Body of pancreas (tissue), 4 donors: ENCODE measurements at places on chromosomes 16 and 17. TPM values are rescaled to one million over a fixed set of nuclear protein-coding genes. Genes with fewer than 3 reads are reported as not detected.

Gene UTS2R
- total RNA-seq: not detected

Gene SAMD14
- not detected for total RNA-seq

Gene AANAT
- not detected for total RNA-seq

- DNase-seq: no peak
Observed at GRCh38 chr17:45222289-45222995, 757 bp downstream of the FMNL1 start.

GRCh38 chr16:53597776-53598175, 94.8 kb upstream of the AKTIP start:
- no peak for DNase-seq

DNA sequence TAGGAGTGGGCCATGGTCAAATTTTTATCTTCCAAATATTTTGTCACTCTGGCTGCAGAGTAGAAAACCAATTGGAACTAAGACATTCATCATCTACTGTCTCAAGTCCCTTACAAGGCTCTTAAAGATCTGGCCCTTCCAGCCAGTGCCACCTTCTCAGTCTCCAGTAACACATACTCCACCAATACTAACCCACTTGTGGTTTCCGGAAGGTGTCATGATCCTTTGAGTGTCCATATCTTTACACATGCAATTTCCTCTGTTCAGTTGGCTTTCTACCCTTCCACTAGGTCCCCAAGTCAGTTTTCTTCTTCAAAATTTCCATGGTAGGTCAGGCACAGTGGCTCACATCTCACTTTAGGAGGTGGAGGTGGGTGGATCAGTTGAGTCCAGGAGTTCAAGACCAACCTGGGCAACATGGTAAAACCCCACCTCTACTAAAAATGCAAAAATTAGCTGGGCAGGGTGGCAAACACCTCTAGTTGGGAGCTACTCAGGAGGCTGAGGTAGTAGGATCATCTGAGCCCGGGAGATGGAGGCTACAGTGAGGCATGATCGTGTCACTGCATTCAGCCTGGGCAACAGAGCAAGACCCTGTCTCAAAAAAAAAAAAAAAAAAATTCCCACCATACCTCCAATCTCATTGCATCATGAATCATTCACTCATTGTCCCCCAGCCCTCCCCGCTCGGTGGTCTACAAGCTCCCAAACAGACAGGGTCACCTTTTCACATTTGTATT, 6.0 kb upstream of the GRB2 start:
- no peak for DNase-seq

- peak; percentile 67 for DNase-seq
Observed at GRCh38 chr16:8931859-8932258, 31.8 kb downstream of the USP7 start.

DNA sequence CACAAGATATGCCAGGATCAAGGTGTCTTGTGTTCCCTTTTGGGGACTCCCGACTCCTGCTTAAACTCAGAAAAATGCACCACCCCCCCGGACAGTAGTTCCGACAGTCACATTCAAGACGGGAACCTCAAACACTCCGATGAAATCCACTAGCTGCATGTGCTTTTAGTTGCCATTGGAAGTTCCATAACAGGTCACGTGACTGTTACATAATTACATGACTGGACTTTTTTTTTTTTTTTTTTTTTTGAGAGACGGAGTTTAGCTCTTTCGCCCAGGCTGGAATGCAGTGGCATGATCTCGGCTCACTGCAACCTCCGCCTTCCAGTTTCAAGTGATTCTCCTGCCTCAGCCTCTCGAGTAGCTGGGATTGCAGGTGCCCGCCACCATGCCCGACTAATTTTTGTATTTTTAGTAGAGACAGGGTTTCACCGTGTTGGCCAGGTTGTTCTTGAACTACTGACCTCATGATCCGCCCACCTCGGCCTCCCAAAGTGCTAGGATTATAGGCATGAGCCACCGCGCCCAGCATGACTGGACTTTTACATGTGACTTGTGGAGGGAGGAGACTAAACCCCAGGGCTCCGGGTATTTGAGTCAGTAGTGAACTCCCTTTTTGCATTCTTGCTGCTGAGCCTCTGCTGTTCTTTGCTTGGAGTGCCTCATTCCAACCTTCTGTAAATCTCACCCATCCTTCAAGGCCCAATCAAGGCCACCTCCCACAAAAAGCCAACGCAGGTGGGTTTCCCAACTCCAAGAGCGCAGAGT, 1.6 kb downstream of the SIRT7 start:
- DNase-seq: no peak
